ENCODE measurements at places on chromosomes 4 and X.

DNA sequence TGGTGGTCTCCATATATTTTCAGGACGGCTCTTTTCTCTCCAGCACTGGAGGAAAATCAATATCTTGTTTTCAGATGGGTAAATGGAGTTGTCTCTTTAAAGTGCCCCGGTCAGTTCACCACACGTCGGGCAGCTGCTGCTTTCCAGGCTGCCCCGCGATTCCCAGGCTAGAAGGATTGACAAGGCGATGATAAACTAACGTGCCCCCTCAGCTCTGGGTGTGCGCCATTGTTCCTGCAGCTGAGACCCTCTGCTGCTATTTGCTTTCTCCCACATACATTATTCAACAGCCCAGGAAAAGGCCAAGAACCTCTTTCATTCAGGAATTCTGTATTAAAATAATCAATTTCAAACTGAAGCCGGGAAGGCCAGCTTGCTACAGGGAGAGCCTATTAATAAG, 254.5 kb downstream of the SOX3 start:
- no peak overlapping the region for H3K27ac ChIP-seq
- DNase-seq: no peak
- H3K36me3 ChIP-seq: no peaks in the 10 kb centered on the region
- H3K27me3 ChIP-seq: peaks cover 35% of the 10 kb centered on the region
- no peaks in the 10 kb centered on the region for H3K4me1 ChIP-seq

DNA sequence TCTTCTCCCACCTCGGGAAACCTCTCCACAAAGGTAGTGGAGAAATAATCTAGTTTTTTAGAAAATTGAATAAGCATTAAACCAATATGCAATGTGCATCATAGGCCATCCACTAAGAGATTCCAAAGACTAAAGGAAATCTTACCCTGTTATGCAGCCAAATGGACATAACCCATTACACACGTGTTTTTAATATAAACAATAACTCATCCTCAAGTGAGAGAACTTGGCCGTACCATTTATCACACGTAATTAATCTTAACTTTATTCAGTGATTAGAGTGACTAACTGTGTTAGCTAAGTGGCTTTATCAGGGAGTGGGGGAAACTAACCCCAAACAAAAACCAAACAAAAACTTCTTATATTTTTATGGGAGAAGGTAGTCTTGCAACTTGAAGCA, 57.8 kb downstream of the AFM start:
- no peak overlapping the region for H3K4me3 ChIP-seq
- H3K36me3 ChIP-seq: no peaks in the 10 kb centered on the region
- no peaks in the 10 kb centered on the region for H3K27me3 ChIP-seq

DNA sequence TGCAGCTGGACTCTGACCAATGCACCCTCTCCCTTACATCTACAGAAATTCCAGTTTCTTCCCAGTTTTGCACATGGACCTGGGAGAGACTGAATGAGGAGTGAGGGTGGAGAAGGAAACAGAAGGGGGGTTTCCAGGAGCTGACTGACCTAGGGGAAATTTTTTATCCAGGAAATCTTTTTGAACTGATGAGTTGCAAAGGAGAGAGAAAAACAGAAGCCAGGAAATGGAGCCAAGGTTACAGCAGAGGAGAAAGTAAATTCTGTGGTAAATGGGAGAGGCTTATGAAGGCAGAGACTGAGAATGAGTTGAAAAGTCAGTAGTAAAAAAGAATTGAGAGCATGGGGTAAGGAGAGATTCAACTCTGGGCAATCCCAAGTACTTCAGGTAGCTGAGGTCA, 192.8 kb downstream of the SMIM20 start:
- H3K4me1 ChIP-seq: no peaks in the 10 kb centered on the region
- no peaks in the 10 kb centered on the region for H3K27me3 ChIP-seq
- H3K27ac ChIP-seq: no peak overlapping the region

GRCh38 chr4:174928575-174929253, 10.6 kb downstream of the ADAM29 start:
- H3K36me3 ChIP-seq: no peaks in the 10 kb centered on the region
- no peak overlapping the region for H3K27ac ChIP-seq
- H3K4me1 ChIP-seq: no peaks in the 10 kb centered on the region
- H3K4me3 ChIP-seq: no peak overlapping the region

DNA sequence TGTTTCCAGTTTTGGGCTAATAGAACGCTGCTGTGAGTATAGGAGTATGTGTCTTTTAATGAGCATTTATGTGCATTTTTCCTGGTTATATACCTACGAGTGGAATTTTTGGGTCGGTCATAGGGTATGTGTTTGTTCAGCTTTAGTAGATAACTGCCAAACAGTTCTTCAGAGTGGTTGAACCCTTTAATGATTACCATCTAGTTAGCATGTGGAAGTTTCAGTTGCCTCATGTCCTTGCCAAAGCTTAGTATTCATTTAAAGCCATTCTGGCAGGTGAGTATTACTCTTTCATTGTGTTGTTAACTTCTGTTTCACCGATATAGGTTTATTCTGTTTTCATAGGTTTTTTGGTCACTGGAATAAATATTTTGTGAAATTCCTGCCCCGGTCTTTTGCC, 229.1 kb downstream of the ARHGAP10 start:
- no peak overlapping the region for H3K4me3 ChIP-seq
- H3K4me1 ChIP-seq: peaks cover 4% of the 10 kb centered on the region
- H3K36me3 ChIP-seq: no peaks in the 10 kb centered on the region
- H3K27me3 ChIP-seq: no peaks in the 10 kb centered on the region

- H3K27ac ChIP-seq: no peak overlapping the region
- H3K27me3 ChIP-seq: no peaks in the 10 kb centered on the region
- H3K4me3 ChIP-seq: no peak overlapping the region
- no peaks in the 10 kb centered on the region for H3K4me1 ChIP-seq
- H3K36me3 ChIP-seq: no peaks in the 10 kb centered on the region
Observed at GRCh38 chrX:2451501-2452316, 49.1 kb downstream of the DHRSX start.

- H3K4me1 ChIP-seq: no peaks in the 10 kb centered on the region
- no peaks in the 10 kb centered on the region for H3K27me3 ChIP-seq
Observed at GRCh38 chr4:128220286-128221235, 67.1 kb downstream of the PGRMC2 start.

DNA sequence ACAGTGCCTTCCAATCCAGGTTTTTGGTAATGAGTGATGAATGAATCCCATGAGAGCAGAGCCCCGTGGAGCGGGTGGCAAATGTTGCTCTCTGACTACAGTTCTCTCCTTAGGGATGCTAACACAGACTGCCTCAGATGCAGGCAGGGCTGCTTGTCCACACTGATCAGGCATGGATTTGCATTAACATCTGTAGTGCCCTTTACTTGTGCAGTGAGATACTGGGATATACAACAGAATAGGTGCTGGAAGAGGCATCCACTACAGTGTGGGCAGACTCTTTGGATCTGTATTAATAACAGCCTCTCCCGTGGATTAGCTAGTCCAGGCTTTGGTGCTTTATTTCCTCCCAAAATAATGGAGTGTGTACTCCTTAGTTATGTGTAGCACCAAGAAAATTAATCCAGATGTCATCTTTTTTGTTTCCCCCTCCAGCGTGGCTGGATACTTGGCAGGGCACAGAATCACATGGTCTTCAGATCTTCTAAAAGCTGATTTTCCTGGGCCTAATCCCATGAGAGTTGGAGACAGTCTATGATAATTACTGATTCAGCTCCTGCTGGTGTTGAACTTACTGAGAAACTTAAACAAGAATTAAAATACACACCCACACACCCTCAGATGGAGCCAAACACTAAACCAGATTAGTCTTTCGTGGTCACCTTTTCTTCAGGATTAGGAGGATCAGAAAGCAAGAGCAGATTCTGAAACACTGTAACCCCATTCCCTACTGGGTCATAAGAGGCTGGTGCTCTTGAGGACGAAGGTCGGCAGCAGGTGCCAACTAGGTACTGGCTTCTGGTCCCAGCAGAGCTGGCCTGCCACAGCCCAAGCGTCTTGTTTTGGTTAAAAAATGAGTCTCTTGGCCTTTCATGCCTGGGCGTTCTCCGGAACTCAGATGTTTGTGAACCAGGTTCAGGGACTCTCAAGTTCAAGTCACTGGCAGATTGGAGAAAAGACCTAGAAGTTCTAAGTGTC, 23.1 kb upstream of the NAP1L5 start:
- peaks cover 4% of the 10 kb centered on the region for H3K36me3 ChIP-seq
- no peak for DNase-seq
- no peak overlapping the region for H3K27ac ChIP-seq
- H3K4me1 ChIP-seq: no peaks in the 10 kb centered on the region
- no peak overlapping the region for H3K4me3 ChIP-seq

- no peaks in the 10 kb centered on the region for H3K4me1 ChIP-seq
- no peak for DNase-seq
- no peaks in the 10 kb centered on the region for H3K36me3 ChIP-seq
- H3K27me3 ChIP-seq: no peaks in the 10 kb centered on the region
- H3K27ac ChIP-seq: no peak overlapping the region
- H3K4me3 ChIP-seq: no peak overlapping the region
Observed at GRCh38 chr4:111510535-111510934, 634.7 kb upstream of the FAM241A start.

DNA sequence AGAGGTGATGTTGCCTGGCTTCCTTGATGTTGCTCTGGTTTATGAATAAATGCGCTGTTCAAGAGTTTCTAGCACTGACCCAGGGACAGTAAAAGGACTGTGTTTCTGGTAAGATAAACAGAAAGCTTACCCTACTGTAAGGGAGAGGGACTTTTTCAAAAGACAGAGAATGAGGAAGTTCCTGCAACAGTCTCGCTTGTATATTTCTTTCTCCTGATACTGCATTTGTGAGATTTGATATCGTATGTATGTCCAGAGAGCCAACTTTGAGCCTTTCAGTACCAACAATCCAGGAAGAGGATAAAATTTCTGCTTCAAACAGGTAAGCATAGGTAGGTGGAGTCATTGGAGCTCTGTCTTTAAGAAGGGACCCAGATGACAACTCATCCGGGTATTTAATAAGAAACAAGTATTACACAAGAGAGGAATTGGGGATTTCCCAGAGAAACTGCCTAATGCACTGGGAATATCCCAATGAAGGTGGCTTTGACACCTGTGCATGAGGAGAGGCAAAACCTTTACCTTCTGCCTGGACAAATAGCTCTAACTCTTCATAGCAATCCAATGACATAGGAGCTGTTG, 773 bp downstream of the DAPP1 start:
- peak overlapping the region; percentile 38 for H3K27ac ChIP-seq
- DNase-seq: no peak
- H3K27me3 ChIP-seq: no peaks in the 10 kb centered on the region

DNA sequence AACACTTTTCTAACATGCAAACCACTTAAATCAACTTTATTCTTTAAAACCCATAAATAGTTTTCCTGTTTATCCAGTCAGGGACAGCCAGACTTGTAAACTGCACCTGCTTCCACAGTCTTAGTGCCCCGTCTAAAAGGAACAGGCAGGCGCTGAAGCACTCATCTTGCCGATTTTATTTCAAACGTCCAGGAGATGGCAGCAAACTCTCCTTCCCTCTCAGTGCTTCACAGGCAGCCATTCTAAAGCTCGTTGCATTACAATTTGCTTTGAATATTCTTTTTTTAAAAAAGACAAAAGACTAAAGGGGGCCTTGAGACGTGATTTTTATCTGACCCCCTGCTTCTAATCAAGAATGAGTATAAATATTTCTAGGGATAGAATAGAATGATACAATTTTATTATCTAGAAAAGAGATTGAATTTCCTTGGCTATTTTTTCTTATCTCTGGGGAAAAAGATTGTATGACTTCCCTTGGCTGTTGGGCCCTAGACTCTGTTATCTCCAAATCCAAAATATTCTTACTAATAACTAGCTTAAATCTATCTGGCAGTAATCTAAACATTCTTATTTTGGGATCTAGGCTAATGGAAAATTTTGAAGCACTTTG, 93.6 kb upstream of the MYOZ2 start:
- no peaks in the 10 kb centered on the region for H3K27me3 ChIP-seq
- no peaks in the 10 kb centered on the region for H3K36me3 ChIP-seq
- no peak overlapping the region for H3K4me3 ChIP-seq
- H3K27ac ChIP-seq: no peak overlapping the region
- no peaks in the 10 kb centered on the region for H3K4me1 ChIP-seq

DNA sequence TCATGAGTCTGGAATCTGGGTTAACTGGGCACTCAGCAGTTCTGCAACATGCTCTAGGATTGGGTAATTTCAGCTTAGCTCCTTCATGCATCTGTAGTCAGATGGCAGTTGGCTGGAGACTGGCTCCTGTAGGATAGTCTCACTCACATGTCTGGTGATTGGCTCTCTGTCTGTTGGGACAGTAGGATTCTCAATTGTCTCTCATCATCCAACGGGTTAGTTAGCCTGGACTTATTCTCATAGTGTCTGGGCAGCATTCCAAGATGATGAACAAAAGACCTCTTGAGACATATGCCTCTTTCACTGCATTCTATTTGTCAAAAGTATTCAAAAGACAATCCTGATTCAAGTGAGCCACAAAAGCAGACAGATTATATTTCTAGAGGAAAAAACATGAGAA, 795.6 kb upstream of the GALNTL6 start:
- H3K36me3 ChIP-seq: no peaks in the 10 kb centered on the region
- H3K4me3 ChIP-seq: no peak overlapping the region
- H3K27ac ChIP-seq: no peak overlapping the region
- H3K4me1 ChIP-seq: no peaks in the 10 kb centered on the region
- no peak for DNase-seq
- H3K27me3 ChIP-seq: no peaks in the 10 kb centered on the region

- no peak overlapping the region for H3K27ac ChIP-seq
- H3K27me3 ChIP-seq: no peaks in the 10 kb centered on the region
- no peaks in the 10 kb centered on the region for H3K36me3 ChIP-seq
- DNase-seq: no peak
Observed at GRCh38 chr4:166195101-166195500, 322.1 kb downstream of the TLL1 start.

DNA sequence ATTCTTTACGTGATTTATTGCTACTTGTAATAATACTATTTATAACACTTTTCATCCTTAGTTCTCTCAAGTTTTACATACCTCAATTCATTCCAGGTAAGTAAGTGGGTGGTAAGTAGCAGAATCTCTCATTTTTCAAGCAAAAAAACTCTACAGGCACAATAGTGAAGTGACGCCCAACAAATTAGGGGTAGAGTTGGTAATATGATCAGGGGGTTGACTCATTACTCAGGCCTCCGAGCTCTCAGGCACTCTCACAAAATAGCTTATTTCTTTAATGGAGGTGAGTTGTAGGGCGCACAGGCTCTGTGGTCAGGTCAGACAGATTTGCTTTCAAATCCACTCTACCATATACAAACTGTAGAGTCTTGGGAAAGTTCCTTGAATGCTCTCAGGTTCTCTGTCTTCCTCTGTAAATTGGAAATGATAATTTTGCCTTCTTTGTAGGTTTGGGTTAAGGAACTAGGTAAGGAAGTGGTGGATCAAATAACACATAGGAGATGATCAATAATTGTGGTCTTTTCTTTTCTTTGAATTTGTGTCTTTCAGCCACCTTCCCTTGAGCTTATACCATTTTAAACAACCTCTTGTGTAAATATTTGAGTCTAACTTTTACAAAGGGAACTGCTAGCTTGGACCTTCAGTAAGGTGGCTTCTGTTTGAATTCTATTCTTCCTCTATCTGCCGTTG, 134.9 kb upstream of the LEF1 start:
- no peak overlapping the region for H3K4me3 ChIP-seq
- H3K4me1 ChIP-seq: no peaks in the 10 kb centered on the region
- no peaks in the 10 kb centered on the region for H3K36me3 ChIP-seq
